ENCODE measurements at places on chromosomes 6 and 20.

DNA sequence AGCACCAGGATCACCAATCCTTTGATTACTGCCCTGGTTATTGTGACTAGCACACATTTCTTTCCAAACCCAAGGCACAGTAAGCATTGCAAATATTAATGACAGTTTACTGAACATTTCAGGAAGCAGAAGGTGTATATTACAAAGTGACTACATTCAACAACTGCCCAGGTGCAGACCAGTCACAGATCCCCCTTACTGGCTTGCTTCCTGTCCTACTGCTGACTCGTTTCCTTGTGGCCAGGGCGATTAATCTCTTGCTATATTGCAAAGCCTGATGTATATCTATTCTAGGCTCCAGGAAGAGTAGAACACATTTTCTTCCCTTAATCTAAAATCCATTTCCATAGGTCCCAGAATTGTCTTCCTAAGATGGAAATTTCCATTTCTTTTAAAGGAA, 77.2 kb upstream of the EPHA7 start:
- no peak for DNase-seq

DNA sequence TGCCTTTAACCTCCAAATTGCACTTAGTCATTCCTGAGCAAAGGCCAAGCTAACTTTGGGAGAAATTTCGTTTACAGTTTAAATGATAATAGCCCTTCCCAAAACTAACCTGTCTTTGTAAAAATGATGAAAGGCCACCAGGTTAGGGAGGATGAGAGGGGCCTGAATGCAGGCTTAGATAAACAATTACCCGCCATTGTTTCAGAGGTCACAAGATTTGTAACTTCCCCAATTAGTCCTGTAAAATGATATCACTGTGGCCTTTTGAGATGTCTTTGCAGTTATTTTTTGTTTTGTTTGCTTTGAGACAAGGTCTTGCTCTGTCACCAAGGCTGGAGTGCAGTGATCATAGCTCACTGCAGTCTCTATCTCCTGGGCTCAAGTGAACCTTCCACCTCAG, 26.3 kb downstream of the GNL1 start:
- DNase-seq = no peak

DNA sequence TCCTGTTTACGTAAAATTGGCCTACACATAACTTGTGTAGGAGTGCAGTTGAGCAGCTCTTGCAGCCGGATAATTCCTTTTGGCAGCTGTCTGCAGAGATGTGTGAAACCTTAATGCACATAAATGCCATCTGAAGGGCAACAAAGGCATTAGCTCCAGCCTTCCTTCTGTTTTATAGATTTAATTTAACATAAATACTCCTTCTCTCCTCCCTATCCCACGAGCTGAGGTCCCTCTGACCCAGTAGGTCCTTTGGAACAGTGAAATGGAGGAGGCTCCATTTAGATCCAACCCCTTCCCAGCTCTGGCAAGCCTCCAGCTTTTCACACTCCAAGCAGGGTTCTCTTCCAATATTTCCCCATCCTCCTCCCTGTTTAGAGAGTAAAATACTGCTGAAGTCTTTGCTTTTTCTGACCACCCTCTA, 6.5 kb downstream of the PLEKHG1 start:
- no peak for DNase-seq

DNA sequence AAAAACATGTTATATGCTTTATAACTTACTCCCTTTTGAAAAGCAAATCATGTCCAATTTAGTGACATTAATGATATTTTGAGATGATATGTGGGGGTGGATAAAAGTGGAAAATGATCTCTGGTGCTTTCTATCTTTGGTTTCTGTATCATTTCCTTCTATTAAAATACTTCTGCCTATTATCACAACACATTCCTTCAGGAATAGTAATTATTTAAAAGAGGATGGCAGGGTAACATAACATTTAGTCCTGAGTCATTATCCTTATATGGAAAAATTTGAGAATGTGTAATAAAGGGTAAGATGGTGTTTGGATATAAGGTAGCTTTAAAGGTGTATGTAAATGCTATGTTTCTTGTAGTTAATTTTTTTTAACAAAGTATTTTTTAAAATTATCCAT, 657.7 kb downstream of the PHF3 start:
- no peak for DNase-seq

DNA sequence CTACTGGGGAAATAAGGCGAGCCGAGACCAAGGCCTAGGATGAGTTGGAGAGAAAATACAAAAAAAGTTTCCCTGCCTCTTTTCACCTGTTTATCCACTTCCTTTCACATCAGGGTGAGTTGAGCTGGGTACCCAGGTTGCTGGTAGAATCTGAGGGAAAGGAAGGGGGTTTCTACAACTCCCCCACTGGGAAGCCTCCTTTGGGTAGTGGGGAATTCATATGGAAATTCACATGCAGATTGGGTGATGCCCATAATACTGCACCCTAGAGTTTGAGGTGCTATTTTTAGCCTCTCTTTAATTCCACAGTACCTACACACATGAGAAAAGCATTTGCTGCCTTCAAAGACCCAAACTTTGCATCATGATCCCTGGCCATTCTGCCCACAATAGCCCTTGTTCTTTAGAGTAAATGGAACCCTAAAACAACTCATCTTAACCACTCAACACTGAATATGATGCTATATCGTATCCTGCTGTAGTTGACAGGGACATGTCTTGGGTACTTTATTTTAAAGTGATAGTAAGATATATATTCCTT, 2.7 kb downstream of the OSTM1 start:
- no peak for DNase-seq

DNA sequence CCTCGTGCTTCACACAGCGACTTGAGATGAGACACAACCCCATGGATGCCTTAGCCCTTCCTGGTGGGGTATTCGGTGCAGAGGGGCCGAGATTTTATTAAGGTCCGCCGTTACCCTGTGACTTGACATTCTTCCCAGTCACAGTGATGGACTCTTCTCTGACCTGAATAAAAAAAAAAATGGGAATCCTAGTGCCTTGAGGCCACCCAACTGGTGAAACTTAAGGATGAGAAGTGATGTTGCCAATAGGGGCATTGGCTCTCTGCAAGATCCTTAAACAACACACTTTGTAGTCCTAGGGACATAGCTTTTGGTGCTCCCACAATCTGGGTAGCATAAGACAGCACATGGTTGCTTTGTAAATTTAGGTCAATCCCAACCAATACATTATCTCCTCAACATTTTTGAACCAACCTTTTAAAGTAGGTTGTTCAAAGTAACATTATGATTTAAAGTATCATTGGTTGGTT, 814 bp upstream of the ADNP start:
- no peak for DNase-seq

DNA sequence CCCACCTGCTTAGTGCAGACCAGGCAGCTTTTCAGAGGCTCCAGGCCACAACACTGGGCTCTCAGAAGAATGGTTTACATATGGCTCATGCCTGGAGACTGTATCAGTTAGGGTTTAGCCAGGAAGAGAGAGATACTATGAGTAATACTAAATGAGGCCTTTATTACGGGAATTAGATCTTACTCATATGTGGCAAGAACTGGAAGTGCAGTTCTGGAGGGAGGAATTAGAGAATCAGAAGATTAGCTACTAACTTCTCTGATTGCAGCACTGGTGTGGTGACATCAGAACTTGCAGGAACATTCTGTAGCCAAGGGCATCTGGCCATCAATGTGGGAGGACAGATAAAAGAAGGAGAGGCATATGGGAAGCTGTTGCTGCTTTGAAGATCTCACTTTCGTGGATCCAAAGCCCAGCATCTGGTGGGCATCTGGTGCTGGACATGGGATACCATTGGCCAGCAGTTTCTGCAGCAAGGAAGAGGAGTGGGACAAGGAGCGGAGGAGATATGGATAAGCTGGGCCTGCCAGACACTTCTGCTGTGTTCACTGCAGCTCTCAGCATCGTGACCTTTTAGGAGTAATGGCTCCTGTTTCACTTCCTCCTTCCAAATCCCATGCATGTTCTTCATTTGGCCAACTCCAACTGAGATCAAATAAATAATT, 248.5 kb downstream of the BTBD3 start:
- DNase-seq = no peak

DNA sequence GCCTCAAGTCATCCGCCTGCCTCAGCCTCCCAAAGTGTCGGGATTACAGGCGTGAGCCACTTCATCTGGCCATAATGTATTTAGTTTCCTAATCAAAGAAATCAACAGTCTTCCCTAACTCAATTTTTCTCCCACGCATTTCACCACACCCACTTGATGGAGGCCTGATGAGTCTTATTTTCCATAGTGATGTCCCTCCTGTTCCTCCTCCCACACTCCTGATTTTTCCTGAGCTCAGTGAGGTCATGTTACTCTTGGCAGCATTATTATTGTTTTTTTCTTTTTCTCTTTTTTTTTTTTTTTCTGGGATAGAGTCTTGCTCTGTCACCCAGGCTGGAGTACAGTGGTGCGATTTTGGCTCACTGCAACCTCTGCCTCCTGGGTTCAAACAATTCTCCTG, 8.9 kb downstream of the ABRACL start:
- DNase-seq = no peak

DNA sequence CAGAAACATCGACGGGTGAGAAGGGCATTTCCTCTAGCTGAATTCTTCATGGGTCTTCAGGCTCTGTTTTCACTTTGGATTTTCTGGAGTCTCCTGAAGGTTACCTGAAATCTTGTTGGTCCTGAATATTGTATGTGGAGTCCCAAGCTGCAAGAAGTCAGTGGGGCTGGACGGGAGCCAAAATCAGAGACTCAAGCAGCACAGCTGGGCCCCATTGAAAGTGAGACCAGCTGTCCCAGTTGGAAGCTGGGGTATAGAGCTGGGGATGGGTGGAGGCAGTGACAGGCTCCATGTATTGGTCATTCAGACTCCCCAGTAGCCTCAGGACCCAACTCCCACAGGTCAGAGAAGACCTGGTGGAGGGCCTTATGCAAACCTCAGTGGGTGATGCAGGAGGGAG, 111.3 kb upstream of the MLN start:
- DNase-seq = no peak

GRCh38 chr20:42483730-42484303, 705.9 kb downstream of the PTPRT start:
- peak; percentile 33 for DNase-seq

DNA sequence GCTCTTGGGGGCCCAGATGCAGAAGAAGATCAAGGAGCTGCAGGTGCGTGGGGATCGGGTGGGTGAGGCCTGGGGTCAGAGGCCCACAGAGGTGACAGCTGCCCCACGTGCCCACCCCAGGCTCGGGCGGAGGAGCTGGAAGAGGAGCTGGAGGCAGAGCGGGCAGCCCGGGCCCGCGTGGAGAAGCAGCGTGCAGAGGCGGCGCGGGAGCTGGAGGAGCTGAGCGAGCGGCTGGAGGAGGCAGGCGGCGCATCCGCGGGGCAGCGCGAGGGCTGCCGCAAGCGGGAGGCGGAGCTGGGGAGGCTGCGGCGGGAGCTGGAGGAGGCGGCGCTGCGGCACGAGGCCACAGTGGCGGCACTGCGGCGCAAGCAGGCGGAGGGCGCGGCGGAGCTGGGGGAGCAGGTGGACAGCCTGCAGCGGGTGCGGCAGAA, 41.5 kb downstream of the MYH7B start:
- no peak for DNase-seq

DNA sequence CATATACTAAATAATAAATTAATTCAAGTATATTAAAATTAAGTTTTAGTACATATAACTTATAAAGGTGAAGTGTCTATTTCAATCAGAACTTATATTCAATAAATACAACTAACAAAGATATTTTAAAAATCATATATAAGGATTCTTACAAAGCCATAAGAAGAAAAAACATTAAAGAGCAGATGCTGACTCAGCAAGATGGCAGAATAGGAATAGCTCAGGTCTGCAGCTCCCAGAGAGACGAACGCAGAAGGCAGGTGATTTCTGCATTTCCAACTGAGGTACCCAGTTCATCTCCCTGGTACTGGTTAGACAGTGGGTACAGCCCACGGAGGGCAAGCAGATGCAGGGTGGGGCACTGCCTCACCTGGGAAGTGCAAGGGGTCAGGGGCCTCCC, 811.1 kb downstream of the EYS start:
- no peak for DNase-seq

GRCh38 chr6:134359302-134359701, 41.4 kb upstream of the SGK1 start:
- DNase-seq = no peak

GRCh38 chr6:125952764-125953501, 3.6 kb upstream of the HINT3 start:
- no peak for DNase-seq

DNA sequence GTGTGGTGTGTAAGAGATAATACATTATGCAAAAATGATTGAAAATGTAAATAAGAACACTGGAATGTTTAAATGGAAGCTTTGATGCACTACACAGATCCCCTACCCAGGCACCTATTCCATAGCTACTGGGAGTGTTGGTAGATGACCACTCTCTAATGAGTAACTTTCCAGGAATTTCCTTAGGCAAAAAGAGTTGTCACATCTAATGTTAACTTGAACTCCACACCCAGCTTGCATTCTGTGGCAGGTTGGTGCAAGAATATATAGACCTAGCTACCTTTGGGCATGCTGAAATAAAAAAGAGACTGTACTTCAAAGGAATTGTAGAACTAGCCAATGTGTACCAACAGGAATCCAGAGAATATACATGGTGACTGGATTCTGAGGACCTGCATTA, 1254.2 kb upstream of the EYS start:
- DNase-seq = no peak

GRCh38 chr20:41249411-41250281, 67.9 kb downstream of the ZHX3 start:
- DNase-seq = peak; percentile 11

DNA sequence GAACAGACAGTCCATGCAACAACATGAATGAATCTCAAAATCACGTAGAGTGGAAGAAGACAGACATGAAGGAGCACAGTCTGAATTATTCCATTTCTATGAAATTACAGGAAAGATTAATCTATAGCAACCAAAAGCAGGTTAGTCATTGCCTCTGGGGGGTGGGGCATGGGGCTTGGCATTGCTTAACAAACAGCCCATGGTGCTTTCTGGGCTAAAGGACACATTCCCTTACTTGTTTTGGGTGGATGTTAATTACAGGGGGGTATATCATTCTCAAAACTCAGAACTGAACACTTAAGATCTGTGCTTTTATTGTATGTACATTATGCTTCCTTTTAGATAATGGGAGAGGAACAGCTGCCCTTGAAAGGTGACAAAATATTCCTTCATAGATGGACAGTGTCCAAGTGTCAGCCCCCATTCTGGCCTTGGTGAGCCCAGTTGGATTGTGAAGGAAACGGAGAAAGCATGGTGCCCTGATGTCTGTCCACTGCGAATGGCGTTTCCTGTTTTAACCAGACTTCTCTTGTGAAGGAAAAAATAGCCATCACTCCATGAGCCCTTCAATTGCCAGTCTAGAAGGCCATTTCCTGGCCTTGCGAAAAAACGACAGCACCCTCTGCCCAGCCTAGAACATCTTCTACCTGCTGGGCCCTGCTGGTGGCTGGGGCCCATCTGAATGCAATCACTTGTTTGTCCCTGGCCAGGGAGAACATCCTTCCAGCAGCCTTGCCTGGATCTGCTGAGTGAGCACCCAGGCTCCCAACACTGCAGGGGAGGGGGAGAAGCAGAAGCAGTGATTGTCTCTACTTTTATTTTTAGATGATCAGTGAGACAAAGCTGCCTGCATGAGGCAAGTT, 179.7 kb downstream of the BCAS1 start:
- no peak for DNase-seq

DNA sequence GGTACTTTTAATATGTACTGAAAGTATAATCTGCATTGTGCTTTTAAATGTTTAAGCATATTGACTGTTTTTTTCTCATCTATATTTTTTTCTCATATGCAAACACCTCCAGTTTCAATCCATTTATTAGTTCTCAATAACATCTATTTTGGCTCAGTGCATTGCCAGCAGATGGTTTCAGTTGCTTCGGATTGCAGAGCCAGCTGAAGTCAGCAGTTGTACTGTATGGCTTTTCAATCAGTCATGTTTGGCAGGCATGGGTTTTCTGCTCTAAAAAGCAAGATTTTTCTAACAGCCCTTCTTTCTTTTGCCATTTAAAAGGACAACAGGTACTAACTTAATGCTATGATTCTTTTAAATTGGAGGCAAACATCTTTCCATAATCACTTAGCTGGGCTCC, 121.2 kb downstream of the CD109 start:
- DNase-seq = no peak
